ENCODE measurements at places on chromosomes 3 and 15. TPM values are rescaled to one million over a fixed set of nuclear protein-coding genes. Genes with fewer than 3 reads are reported as not detected.

PRR23C gene
- not detected for polyA plus RNA-seq

ZNF502 gene
- 2.0 TPM for polyA plus RNA-seq

ATP2C1 gene
- polyA plus RNA-seq = 92.0 TPM

GOLGA6B gene
- polyA plus RNA-seq = not detected

PXYLP1 gene
- 21.3 TPM for polyA plus RNA-seq

TIPIN gene
- polyA plus RNA-seq = 8.1 TPM

ZNF860 gene
- 0.20 TPM for polyA plus RNA-seq

FES gene
- 4.1 TPM for polyA plus RNA-seq

CCK gene
- polyA plus RNA-seq = 71.6 TPM

APOD gene
- polyA plus RNA-seq = 673 TPM

ABHD2 gene
- polyA plus RNA-seq = 82.7 TPM

PODXL2 gene
- polyA plus RNA-seq = 133 TPM

ALDH1A2 gene
- polyA plus RNA-seq = 0.58 TPM

PLSCR5 gene
- not detected for polyA plus RNA-seq

COL7A1 gene
- polyA plus RNA-seq = 1.5 TPM

STXBP5L gene
- 5.1 TPM for polyA plus RNA-seq

FEM1B gene
- 15.5 TPM for polyA plus RNA-seq

RTF1 gene
- polyA plus RNA-seq = 23.9 TPM

PLA2G4B gene
- polyA plus RNA-seq = 1.2 TPM

CCR1 gene
- polyA plus RNA-seq = 1.3 TPM

ZNF774 gene
- 2.3 TPM for polyA plus RNA-seq

WDR93 gene
- polyA plus RNA-seq = 0.32 TPM

SLC2A2 gene
- not detected for polyA plus RNA-seq

GXYLT2 gene
- polyA plus RNA-seq = 0.88 TPM

ABHD6 gene
- 19.4 TPM for polyA plus RNA-seq

STRIT1 gene
- polyA plus RNA-seq = not detected

Data from brain (organoid and tissue), 16 donors.